ENCODE measurements at places on chromosomes 13 and 19. TPM values are rescaled to one million over a fixed set of nuclear protein-coding genes. Genes with fewer than 3 reads are reported as not detected.

The ZNF799 gene
- 4.4 TPM for polyA plus RNA-seq

The RAB11B gene
- polyA plus RNA-seq = 96.3 TPM

The KCNN4 gene
- polyA plus RNA-seq = 1.2 TPM

The CYP4F8 gene
- polyA plus RNA-seq = not detected

The LYPD3 gene
- polyA plus RNA-seq = 0.61 TPM

Measured in muscle of leg (tissue), 16 donors.